ENCODE measurements at places on chromosomes 2 and 18. TPM values are rescaled to one million over a fixed set of nuclear protein-coding genes. Genes with fewer than 3 reads are reported as not detected.

POMC gene
- 17.6 TPM for polyA plus RNA-seq

DNA sequence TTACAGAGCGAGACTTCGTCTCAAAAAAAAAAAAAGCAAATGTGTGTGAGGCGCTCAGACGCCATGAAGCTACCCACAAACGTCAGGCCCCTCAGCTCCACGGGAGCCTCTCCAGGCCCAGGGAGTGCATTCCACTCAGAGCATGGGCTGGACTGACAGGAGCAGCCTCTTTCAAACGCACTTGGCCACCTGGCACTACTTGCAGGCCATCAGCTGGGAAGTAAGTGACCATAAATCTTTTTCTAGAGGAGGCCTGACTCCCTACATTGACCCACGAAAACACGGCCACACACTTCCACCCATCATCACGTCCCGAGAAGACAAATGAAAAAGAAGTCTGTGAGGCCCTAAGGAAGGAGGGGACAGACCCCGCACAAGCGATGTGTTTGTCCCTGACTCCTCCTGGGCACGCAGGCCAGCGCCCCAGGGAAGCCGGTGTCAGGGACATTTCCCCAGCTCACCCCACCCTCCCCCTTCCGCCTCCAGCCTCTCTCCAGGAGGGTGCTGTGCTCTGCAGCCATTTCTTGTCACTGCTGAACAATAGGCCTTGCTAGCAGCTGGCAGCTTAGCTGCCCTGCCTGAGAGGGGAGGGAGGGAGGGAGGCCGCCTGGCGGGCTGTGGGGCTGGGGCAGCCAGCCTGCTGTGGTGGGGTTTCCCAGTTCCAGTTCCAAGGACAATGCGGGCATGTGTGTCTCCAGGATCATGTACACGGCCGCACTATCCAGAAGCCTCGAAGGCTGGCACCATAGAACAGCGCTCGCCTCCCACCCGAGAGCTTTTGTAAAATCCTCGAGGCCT is 26.6 kb downstream of the SERTAD2 start:
- DNase-seq = no peak

SRD5A2 gene
- 0.08 TPM for polyA plus RNA-seq

CRYBA2 gene
- not detected for polyA plus RNA-seq

DNA sequence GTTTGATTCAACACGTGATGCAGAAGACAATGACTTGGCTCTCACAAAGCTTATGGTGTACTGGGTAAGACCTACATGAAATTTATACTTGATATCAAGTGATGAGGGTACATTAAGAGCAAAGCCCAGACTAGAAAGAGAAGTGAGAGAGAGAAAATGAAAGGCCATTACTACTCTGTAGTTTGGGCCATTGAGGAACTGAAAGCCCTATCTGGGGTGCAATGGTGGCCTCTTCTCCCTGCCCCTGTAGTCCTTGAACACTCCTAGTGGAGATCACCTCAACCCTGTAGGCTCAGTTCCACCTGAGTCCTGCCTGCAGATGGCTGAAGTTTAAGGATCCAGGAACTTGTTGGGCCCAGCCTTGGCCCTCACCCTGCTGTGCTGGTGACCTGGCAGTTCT is 569.8 kb upstream of the MEX3C start:
- no peak for DNase-seq

DNA sequence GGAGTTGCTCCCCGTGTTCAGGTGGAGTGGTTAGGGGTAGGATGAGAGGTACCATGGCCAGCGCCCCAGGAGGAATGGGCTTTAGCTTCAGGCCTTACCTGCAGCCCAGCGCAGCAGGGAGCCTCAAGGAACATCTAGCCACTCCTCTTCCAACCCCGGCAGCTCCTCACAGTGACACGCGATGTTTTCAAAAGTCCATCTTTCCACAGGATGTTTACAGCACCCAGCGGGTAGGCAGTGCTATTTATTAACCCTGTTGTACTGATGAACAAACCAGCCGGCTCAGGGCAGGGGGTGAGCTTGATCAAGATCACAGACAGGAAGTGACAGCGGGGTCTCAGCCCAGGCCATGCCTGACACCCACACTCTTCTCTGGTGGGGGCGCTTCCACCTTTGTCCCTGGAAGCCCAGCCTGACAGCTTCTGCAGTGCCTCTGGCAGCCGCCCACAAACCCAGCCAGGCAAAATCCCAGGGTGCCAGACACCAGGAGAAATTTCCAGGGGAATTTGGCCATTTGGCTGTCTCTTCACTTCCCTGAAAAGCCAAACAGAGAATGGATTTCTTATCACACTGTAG is 18.4 kb upstream of the PRLH start:
- DNase-seq = no peak

DNA sequence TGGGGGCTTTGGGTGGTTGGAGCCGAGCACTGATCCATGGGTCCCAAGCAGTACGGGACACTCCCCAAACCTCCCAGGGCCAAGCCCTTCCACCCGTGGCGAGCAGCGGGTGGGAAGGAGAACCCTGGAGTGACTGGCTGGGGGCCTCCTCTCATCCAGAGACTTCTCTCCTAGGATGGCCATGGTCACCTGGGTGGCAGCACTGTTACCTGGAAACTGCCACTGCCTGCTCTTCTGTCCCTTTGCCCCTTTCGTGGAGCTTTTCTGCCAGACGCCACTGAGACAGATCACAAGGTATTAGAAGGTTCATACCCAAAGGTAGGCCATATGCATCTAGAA is 26.9 kb downstream of the CENPO start:
- no peak for DNase-seq
